Activated T-helper 2 cell treated with anti-CD3 and anti-CD28 coated beads, Interferon-gamma antibody, Interleukin-2, Interleukin-4, amounts not matched to agents 10 μg/mL and 5 μg/mL and 100 μg/mL, durations not matched to agents 14 hours and 24 hours and 36 hours (primary cell): ENCODE measurements at places on chromosomes 3 and 15.

GRCh38 chr3:188242436-188243123 lies 88.6 kb downstream of the LPP start:
- no peak for DNase-seq

DNA sequence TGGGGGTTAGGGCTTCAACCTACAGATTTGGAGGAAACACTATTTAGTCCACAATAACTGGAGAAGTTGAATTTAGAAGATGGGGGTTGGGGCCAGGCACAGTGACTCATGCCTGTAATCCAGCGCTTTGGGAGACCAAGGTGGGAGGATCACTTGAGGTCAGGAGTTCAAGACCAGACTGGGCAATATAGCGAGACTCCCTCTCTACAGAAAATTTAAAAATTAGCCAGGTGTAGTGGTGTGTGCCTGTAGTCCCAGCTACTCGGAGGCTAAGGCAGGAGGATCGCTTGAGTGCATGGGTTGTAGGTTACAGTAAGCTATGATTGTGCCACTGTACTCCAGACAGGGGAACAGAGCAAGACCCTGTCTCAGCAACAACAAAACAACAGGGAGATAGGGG lies 5.0 kb upstream of the DYNLT2B start:
- no peak for DNase-seq

- no peak for DNase-seq
These were observed 397.2 kb downstream of the OCA2 start for GRCh38 chr15:27701956-27702355.

DNA sequence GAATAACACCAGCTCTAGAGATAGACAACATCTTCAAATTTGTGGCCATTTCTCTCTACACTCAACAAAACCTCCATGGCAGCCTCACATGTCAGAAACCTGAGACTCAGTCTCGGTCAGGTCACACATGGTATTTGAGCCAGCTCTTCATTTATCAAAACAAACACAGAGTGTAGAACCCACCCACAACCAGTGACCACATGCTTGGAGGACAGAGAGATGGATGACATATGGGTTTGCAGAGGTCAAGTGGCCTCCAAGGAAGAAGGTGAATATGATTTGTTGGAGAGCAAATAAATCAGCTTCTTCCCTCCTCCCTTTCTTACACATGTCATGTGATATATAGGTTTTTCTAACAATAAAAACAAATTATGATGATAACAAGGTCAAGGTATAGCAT lies 278.1 kb upstream of the LRTM1 start:
- no peak for DNase-seq

GRCh38 chr3:20064796-20065564 lies 24.7 kb downstream of the KAT2B start:
- no peak for DNase-seq

GRCh38 chr15:25838191-25838870 lies 24.8 kb downstream of the ATP10A start:
- no peak for DNase-seq

DNA sequence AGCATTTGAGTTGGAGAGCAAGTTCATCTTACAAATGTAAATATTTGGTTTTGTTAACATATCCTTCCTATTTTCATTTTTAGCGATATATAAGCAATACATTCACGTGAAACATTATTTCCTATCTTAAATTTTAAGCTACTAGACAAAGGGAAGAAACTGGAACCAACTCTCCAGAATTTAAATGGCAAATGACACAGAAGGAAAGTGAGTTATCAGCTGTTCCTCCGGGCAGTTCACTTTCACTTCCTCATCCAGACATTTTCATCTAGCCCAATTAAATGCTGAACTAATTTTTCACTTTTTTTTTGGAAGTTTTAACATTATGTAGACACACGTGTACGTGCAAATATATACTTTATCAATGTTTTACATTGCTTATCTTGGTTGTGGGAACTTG lies 58.7 kb downstream of the MORC1 start:
- no peak for DNase-seq

DNA sequence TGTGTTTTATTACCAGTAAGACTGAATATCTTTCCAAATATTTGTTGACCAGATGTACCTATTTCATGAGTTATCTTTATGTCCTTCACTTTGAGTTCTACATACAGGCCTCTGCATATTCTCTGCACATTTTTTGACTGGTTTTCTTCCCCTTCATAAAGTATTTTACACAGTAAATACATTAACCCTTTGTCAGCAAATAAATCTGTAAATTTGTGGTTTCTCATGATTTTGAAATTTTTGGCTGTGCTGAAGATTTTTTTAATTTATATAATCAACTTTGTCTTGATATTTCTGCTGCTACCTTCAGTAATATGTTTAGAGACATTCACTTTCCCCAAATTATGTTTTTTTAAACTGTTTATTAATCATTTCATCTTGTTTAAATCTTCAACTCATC lies 50.5 kb downstream of the WNT5A start:
- DNase-seq = no peak

DNA sequence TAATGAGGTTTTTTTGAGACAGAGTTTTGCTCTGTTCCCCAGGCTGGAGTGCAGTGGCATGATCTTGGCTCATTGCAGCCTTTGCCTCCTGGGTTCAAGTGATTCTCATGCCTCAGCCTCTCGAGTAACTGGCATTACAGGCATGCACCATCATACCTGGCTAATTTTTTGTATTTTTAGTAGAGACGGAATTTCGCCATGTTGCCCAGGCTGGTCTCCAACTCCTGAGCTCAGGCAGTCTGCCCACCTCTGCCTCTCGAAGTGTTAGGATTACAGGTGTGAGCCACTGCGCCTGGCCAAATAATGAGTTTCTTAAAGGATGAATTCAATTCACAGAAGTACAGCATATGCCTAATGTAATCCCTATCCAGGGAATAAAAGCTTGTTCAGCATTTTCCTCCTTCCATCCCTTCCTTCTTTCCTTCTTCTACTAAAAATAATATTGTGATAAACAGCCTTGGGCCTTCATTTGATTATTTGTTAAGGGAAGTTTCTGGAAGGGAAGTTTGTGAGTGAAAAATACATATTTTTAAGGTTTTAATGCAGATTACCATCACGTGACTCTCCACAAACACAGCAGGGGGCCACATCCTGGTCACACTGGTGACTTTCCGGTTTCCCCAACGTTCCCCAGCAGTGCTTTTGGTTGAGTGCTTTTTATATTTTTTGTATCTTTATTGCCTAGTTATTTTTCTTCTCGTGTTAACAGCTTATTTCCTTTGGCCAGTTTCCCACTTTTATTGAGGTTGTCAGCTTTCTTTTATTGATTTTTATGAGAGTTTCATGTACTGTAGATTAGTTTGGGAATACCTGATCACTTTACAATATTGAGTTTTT lies 116.8 kb downstream of the USP13 start:
- no peak for DNase-seq

DNA sequence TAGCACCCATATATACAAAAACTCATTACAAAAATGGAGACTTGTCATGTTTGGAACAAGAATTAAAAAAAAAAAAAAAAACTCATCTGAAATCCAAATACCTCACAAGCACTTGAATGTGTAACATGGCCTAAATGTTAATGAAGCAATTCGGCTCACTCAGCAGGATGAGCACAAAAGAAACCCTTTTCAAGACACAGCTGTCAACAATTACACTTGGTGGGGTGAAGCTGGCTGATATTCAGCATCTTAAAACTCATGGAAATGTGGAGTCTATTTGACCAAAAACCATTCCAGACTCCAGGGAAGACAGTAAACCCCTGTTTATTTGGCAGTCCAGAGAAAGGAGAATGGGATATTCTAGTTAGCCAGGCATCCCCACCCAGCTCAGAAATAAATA lies 205.4 kb upstream of the TSC22D2 start:
- DNase-seq = no peak

GRCh38 chr3:36751326-36751725 lies 13.0 kb downstream of the DCLK3 start:
- DNase-seq = no peak

DNA sequence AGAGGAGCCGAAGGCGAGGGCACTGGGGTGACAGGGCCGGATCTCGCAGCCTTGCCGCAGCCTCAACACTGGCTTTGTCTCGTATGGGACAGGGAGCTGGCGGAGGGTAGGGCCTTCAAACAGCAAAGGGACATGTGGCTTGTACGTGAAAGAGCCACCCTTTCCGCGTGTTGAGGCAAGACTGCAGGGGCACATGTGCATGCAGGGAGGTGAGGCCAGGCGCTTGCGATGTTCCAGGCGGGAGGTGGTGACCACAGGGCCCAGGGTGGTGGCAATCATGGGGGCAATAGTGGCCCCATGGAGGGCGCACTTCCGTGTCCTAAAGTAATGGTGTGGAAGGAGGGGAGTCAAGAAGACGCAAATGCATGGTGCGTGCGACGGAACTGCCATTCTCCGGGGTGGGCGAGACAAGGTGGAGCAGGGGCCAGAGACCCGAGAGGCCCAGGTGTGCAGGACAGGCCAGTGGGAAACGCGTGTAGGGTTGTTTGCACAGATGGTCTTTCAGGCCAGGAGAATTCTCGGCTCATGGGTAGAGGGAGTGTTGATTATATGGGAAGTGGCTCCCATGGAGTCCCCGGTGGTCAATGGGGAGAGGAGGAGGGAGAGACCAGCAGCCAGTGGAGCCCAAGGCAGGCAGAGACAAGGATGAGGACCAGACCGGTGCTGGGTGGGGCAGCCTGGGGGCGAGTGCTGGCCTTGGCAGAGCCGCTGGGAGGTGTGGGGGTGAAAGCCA lies 45.8 kb upstream of the PCSK6 start:
- DNase-seq = peak; percentile 4

- peak; percentile 31 for DNase-seq
These were observed 30.9 kb downstream of the CCNL1 start for GRCh38 chr3:157128771-157129681.

GRCh38 chr3:109137761-109138160 lies 1.2 kb downstream of the C3orf85 start:
- no peak for DNase-seq

DNA sequence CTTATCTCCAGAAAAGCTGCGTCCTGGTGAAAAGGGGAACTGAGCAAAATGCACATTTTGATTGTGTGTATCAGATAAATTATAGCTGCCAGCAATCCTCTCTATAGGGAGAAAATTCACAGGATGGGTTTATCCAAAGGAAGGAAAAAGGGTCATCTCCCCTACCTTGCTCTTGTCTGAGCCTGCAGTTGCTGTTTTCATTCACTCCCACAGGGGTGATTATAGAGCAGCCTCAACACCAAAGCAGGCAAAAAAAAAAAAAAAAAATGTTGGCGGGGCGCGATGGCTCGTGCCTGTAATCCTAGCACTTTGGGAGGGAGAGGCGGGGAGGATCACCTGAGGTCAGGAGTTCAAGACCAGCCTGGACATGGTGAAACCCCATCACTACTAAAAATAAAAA lies 333.7 kb downstream of the ROBO2 start:
- no peak for DNase-seq

GRCh38 chr15:95912280-95912625 lies 418.2 kb upstream of the NR2F2 start:
- DNase-seq = no peak

- DNase-seq = no peak
These were observed 8.7 kb downstream of the IMPG2 start for GRCh38 chr3:101311676-101312075.

GRCh38 chr15:63232943-63233342 lies 43.5 kb downstream of the RAB8B start:
- no peak for DNase-seq

DNA sequence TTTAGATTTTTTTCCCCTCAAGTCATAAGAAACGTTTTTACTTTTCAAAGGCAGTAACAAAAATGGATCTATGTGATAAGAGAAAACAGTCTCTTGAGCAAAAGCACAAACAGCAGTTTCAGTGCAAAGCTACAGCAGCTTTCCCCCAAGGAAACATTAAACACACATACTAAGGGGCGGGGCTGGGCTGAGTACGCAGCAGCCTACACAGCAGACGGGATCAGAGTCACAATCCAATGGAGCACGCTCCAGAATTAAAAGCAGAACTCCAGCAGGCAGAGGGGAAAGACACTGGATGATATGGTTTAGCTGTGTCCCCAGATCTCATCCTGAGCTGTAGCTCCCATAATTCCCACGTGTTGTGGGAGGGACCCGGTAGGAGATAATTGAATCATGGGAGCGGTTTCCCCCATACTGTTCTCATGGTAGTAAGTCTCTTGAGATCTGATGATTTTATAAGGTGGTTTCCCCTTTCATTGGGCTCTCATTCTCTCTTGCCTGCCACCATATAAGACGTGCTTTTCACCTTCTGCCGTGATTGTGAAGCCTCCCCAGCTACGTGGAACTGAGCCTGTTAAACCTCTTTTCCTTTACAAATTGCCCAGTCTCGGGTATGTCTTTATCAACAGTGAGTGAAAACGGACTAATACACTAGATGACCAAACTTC lies 116.2 kb upstream of the SLCO3A1 start:
- DNase-seq = no peak

DNA sequence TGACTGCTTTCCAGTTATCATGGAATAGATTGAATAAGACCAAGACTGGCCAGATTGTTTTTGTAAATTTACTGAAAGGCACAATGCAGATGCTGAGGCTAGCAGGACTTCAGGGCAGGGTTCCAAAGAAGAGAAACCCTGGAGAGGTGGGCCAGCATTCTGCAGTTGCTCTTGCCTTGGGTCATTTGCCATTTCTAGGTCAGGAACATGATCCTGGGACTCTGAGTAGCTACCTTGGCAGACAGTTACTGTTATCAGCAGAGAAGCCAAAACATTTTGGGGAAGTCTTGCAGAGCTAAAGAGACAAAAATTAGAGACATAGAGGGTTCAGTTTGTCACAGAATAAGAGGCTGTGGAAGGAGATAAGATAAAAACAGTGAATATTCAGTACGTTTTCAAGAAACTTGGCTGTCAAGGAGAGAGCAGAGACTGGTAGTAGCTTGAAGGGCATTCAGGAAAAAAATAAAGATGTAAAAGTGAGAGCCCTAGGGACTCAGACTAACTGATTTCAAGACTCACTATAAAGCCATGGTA lies 46.8 kb upstream of the MYRIP start:
- DNase-seq = no peak

GRCh38 chr3:120174811-120175539 lies 80.7 kb upstream of the GSK3B start:
- no peak for DNase-seq

- no peak for DNase-seq
These were observed 50.8 kb upstream of the PPIB start for GRCh38 chr15:64213646-64214045.

GRCh38 chr3:38984731-38985130 lies 67.0 kb downstream of the SCN11A start:
- DNase-seq = no peak

DNA sequence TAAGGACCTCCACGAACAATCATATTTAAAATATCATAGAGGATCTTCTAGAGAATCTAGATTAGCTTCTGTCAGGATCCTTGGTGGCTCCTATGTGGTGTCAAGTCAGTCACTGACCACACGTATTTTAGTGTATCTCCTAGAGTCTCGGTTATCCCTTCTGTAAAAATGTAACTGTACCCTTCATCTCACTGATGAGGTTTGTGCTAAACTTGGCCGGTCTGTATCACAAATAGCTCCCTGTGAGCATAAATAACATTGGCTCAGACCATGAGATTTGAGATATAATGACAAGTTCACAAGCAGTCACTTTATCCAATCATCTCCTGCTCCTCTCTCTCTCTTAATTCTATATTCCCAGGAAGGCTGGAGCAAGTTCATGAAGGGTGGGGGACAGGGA lies 93.6 kb upstream of the ARL6 start:
- DNase-seq = no peak

- DNase-seq = no peak
These were observed 47.1 kb upstream of the CADPS start for GRCh38 chr3:62922326-62922725.
